Pulmonary artery endothelial cell (primary cell): ENCODE measurements at places on chromosomes 12 and 14. TPM values are rescaled to one million over a fixed set of nuclear protein-coding genes. Genes with fewer than 3 reads are reported as not detected.

Gene PNN
- 17.5 and 32.9 TPM in 2 replicates for total RNA-seq

Gene SIX1
- 0.73 and 1.4 TPM in 2 replicates for total RNA-seq

Gene NRIP2
- not detected in 2 replicates for total RNA-seq

Gene BCL11B
- 0.07 and 0.14 TPM in 2 replicates for total RNA-seq

Gene PZP
- total RNA-seq = 0.14 and 0.40 TPM in 2 replicates

Gene ASIC1
- 0.14 and 0.59 TPM in 2 replicates for total RNA-seq

Gene TROAP
- total RNA-seq = 16.9 and 19.6 TPM in 2 replicates

Gene ATP5F1B
- total RNA-seq = 633 and 660 TPM in 2 replicates
